A549 treated with dexamethasone at 1 μM for 4 hours (cell line): ENCODE measurements at places on chromosomes 12 and 14. TPM values are rescaled to one million over a fixed set of nuclear protein-coding genes. Genes with fewer than 3 reads are reported as not detected.

SLC5A8 gene
- total RNA-seq, result not detected in 5 replicates

RAPGEF3 gene
- 0.51 to 0.72 TPM (median 0.60 TPM) in 5 replicates for total RNA-seq

FGF6 gene
- total RNA-seq, result not detected in 5 replicates

SOAT2 gene
- total RNA-seq, result 0.17 to 0.27 TPM (median 0.26 TPM) in 5 replicates

ABCC9 gene
- total RNA-seq, result 0.01 to 0.02 TPM in 2 of 5 replicates, not detected in the others
